Activated CD8-positive, alpha-beta T cell treated with anti-CD3 and anti-CD28 coated beads, Interleukin-2, amount 10 ng/mL, durations not matched to agents 7 days and 5 days (primary cell): ENCODE measurements at places on chromosomes 2 and 18.

GRCh38 chr2:217168496-217168895, 308.6 kb upstream of the TNP1 start:
- DNase-seq = no peak

DNA sequence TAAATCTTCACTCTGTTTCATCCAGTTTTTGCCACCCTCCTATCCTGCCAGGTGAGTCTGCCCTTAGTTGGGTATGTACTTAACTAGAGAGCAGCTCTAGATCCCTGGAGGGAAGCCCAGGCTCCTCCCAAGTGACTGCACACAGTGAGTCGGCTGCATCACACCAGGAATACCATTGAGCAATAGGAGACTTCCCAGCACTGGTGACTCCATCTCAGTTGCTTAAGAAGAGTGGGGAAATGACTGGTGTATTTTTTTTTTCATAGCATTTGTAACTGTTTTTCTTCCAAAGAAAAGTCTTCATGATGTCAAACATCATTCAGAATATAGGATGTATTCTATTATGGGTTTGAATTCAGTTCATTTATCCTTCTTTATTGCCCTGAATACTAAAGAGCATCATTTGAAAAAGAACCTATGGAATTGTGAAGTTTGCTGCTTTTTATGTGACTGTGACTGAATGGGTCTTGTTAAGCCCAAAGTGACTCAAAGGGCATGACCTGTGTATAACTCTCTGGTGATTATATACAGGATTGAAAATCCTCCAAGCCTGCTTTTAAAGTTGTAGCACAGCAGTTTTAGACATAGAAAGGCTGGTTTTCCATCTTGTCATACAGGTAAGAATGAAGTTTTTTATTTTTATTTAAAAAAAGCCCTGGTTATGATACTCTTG, 84.3 kb downstream of the MAP3K20 start:
- DNase-seq = no peak

- no peak for DNase-seq
These were observed 116.2 kb downstream of the MSH2 start for GRCh38 chr2:47519147-47519537.

- no peak for DNase-seq
These were observed 42.6 kb downstream of the MYO1B start for GRCh38 chr2:191287820-191288219.

DNA sequence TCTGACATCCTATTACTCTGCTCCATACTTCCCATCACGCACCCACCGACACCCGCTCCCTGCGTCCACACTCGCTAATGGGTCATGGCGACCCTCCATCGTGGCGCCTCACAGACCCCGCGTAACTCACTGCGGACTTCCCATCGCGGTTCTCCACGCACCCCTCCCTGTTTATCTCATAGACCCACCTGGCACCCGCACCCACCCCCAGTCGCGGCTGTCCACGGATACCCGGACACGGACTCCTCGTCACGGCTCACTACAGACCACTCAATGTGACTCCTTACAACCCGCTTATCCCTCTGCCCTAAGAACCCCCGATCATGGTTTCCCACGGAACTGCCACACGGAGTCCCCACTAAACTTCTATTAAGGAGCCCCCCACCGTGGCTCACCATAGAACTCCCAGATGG, 458 bp downstream of the CXXC1 start:
- DNase-seq = no peak

DNA sequence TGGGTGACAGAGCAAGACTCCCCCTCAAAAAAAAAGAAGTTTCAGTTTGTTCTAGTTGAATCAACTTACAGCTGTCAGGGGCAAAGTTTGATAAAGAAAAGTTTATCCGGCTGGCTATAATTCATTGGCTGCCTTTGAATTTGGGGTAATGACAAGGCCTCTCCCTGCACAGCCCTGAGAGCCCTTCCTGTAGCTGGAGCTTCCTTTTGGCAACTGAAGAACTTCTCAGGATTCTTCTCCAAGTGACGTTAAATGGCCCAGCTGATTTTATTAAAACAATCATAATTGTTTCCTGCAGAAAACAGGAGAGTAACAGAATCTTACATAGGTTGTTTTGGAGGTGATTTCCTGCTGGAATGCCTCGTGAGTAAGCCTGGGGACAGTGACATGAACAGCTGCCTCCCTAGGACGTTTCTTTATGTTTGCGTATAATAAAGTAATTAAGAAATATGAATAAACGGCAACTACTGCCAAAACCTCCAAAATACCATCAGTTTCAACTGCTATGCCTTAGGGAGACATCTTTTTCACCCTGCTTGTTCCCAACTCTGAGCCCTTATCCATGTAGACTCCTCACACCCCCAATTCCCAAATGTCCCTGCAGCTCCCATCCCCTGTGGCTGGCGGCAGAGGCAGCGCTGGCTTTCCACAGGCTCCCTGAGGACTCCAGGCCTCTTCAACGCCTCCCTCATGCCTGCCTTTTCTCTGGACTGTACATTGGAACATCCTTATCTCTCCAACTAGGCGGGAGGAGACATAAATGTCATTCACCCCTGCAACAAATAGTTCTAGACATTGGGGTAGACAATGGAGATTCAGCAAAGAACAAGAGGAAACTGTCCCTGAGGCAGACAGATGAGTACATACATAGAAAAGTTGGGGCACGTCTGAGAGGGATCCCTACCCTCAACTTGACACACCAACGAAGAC, 59.2 kb upstream of the FZD7 start:
- DNase-seq = no peak

- DNase-seq = no peak
These were observed 154.3 kb upstream of the LTBP1 start for GRCh38 chr2:32792416-32792815.

GRCh38 chr18:56003720-56004088, 415.7 kb upstream of the TCF4 start:
- DNase-seq = no peak

DNA sequence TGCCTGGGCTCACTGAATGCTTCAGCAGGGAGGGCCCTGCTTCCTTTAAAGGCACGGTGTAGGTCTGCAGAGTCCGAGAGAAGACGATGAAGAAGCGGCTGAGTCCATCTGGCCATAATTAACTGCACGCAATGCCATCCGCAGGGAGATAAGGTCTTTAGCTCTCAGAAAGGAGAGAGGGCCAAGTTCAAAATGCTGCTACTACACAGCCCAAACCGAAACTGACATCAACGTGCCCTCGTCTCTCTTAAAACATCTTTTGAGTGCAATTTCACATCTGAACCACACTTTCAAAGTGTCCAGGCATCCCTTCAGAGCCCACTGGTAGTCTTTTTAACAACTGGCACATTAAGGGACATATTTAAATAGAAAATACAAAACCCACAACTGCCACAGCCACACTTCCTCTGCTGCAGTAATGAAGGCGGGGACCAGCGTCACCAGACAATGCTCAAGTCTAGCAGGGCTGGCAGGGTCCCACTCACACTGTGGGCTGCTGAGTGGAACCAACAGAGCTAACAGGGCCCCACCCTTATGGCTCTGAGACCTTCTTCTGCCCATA, 35.8 kb downstream of the ST3GAL5 start:
- peak; percentile 85 for DNase-seq

DNA sequence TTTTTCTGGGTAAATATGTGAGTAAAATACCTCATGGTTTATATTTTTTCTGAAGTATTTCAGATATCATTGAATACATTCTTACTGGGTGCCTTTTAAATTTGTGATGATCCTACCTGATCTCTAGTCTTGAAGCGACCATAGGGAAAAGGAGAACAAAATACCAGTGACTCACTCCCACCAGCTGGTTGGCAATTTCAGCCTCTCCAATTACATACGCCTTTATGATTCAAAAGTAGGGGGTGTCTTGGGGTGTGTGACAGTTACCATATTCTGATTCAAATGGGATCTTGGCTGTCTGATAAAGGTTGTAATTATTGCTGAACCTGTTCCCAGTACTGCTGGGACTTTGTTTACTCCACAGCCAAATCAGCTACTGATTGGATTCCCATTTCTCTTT, 175.9 kb upstream of the NXPH2 start:
- DNase-seq = no peak

DNA sequence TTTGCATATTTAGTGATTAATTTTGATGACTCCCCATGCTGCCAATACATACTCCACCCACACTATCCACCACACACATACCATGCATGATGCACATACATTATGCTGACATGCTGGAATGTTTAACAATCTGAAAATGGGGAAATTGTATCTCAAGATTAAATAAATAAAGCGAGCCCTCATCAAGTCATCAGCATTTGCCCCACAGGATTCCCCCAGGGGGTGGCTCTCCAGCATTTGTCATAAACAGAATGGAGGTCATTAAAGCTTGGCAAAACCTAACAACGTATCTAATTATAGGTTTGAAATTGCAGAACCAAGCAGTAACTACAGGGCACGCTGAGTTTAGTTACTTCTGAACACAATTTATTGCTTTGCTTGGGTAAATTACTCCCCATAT, 141.2 kb upstream of the TACR1 start:
- DNase-seq = no peak
